ENCODE measurements at places on chromosomes 5 and 9.
A peak's percentile ranks its signal among the peaks of the same experiment; 100 is the strongest.

DNA sequence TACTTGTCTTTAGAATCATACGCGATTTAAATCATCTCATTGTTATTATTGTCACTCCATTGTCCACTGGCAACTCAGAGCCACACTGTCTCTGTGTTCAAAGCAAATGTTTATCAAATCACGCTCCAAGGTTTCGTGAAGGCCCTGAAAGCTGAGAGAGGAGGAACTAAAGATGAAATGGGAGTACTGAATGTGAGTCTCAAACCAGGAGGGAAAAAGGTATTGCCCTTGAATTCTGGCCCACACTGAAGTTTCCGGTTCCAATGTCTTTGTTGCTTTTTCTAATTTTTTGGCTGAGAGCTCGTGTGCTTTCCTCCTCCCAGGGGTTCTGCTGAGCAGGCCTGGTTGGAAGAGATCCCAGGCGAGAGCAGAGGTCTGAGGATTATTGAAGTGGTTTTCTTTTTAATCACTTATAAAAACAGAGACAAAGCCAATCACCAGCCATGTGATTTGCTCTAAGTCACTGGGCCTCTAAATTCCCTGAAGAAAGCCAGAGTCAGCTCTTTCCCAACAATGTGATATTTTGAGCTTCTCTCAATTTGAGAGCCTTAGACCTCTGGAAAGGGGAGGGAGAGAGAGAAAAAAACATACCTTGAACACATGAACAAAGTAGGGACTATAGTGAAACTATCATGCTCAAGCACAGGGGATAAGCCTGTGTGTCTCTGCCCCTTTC, 420.8 kb upstream of the GRAMD2B start:
- peak; percentile 81 for DNase-seq

GRCh38 chr5:38994324-38994927, 79.8 kb downstream of the RICTOR start:
- no peak for DNase-seq

DNA sequence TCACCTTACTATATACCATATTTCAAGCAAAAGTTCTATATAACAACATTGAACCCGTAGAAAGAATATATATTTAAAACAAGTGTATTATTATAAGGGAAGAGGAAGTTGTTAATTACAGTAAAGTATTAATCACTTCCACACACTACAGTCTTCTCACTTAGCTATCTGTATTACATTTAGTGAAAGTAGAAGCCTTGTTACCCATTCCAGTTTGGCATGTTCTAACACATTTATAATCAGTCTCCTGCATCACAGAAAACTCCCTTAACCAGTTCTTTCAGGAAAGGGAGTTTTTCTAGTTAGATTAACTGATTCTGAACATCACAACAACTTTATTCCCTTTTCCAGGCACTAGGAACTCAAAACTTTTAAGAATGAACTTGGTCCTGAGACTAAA, 6.9 kb downstream of the RAB14 start:
- no peak for DNase-seq

DNA sequence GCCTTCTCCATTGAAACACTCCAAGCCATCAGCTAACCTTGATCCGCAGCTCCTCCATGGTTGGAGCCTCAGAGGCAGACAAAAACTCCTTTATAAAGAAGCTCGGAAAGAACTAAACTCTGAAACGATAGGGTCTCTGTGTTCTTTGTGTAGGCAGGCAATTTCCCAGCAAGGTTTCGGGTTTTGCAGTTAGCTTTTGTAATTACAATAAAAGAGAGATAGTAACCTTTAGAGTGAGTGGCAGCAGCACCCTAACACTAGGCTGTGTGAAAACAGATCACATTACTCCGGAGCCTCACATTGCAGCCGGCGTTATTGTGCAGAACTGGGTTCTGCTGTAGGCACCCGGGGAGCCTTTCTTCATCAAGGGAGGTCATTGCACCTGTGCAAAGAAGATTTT, 115.8 kb upstream of the MAP3K1 start:
- no peak for DNase-seq

- DNase-seq: no peak
Observed at GRCh38 chr9:77424993-77425392, 223.1 kb downstream of the GNA14 start.

DNA sequence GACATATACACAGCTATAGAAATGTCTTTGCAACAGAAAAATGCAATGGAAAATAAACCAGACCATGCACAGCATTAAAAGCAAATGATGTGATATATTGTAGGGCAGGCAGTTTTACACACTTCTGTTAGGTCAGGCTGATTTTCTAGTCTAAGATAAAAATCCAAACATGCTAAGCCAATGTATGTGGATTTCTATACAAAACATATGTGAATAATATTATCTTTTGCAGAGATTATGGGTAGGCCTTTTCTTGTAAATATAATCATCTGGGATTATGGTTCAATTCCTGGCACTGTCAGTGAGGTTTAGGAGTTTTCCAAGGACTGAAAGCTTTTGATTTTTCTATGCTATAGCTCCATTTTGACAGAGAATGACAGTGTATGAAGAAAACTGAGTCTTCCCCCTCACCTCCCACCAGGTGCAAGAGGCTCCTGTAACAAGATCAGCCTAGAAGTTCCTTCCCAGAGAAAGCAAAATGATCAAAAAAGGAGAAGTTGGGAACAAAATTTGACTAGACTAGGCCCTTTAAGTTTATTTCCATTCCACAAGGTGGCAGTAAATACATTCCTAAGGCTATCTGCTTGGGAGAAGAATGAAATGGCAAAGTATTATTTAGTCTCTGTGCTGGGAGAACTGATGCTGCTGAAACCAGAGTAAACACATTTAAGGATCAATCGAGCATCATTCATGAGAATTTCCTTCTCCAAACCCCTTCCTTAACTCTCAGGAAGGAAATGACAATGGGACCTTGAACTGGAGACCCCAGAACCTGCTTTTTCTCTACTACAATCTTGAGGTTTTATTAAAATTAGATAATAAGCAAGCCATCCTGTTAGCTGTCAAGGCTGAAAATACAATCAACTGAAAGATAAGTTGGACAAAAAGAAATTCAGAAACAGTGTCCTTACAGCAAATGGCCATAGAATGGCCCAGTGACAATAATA, 133.0 kb upstream of the TUT7 start:
- no peak for DNase-seq

GRCh38 chr5:99033014-99033900, 104.5 kb upstream of the CHD1 start:
- DNase-seq: no peak

DNA sequence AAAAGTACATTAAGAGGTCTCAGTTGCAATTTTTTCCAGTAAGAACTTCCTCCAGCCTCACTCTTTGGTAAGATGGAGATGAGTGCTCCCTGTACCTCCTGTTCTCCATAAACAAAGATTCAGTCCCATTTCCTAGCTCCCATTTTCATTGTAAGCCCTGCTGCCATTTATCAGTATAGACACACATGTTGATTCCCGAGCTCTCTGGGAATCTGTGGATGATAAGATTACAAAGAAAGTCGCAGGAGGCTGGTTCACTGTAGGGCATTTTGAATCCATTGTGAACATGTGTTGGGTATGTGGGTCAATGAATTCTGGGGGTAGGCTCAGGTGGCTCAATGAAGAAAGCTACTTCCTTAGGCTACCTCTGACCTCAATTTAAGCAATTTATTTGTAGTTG, 36.7 kb downstream of the RGMB start:
- no peak for DNase-seq

GRCh38 chr5:176497852-176498251, 39.4 kb downstream of the RNF44 start:
- DNase-seq: no peak

DNA sequence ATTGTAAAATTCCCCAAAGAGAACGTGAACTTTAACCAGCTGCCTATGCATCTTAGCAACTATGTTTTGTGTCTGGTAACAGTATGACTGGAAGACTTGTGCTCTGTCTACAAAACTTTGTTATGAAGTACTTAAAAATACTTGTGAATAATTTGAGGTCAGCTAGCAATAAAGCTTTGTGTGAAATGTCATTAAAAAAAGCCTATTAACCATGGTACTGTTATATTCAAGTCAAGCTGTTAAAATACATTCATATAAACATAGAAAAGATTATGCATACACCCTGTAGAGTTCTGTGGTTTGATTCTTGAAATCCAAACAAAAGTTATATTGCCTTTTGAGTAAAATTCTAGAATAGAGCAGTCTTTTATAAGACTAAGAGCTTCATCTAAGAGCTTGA, 60.1 kb downstream of the VCAN start:
- no peak for DNase-seq

GRCh38 chr5:160330212-160330611, 17.8 kb upstream of the CCNJL start:
- no peak for DNase-seq

- no peak for DNase-seq
Observed at GRCh38 chr5:139985290-139985689, 57.8 kb downstream of the NRG2 start.

GRCh38 chr9:93071464-93071863, 13.0 kb downstream of the SUSD3 start:
- DNase-seq: no peak

- peak; percentile 56 for DNase-seq
Observed at GRCh38 chr9:123360161-123361085, 4.4 kb downstream of the CRB2 start.

GRCh38 chr9:34664281-34665066, 2.0 kb upstream of the CCL27 start:
- DNase-seq: peak; percentile 81

GRCh38 chr5:160649304-160649703, 202.7 kb downstream of the ATP10B start:
- DNase-seq: no peak

DNA sequence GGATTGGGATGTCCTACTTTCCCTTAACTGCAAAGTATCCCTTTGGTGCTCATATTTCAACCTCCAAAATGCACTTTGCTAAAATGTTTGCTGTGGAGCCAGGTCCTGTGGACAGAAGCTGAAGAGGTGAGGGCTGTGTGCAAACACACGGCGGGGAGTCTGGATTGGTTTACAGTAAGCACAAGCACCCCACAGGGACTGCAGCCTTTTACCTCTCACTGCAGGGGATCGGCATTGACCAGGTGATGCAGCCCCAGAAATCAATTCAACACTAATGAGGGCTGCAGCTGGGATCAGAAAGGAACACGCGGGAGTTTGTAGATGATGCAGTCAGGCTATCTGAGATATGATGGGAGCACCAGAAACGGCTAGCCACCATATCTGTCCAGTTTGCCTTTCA, 450.9 kb downstream of the CCDC171 start:
- no peak for DNase-seq

- no peak for DNase-seq
Observed at GRCh38 chr9:1879501-1879900, 135.6 kb upstream of the SMARCA2 start.

DNA sequence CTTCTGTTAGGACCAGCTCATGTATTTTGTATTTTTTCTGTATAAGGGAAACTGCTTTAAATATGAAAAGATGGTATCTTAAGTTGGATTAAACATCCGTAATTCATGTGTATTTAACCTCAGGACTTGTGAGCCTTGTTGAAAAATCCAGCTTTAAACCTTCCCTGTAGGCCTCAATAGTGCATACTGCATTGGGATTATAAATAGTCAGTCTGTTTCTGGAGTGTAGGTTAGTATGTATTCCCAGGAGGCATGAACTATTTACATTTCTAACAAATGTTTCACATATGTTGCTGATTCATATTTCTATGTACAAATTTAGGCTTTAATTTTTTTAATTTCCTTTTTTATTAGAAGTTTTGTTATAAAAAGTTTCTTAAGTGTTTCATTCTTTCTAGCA, 137.9 kb upstream of the GRHPR start:
- DNase-seq: no peak

- no peak for DNase-seq
Observed at GRCh38 chr5:55994495-55994997, at the start of gene IL6ST. TSS of gene IL6ST (minus strand) at chr5:55994963. CDS start at chr5:55976278, 18,685 bp downstream.

- peak; percentile 40 for DNase-seq
Observed at GRCh38 chr9:92141144-92142129, 26.2 kb upstream of the SPTLC1 start.

GRCh38 chr9:72294936-72295335, 70.1 kb downstream of the ZFAND5 start:
- no peak for DNase-seq

- no peak for DNase-seq
Observed at GRCh38 chr9:91746357-91746756, 203.7 kb downstream of the ROR2 start.

DNA sequence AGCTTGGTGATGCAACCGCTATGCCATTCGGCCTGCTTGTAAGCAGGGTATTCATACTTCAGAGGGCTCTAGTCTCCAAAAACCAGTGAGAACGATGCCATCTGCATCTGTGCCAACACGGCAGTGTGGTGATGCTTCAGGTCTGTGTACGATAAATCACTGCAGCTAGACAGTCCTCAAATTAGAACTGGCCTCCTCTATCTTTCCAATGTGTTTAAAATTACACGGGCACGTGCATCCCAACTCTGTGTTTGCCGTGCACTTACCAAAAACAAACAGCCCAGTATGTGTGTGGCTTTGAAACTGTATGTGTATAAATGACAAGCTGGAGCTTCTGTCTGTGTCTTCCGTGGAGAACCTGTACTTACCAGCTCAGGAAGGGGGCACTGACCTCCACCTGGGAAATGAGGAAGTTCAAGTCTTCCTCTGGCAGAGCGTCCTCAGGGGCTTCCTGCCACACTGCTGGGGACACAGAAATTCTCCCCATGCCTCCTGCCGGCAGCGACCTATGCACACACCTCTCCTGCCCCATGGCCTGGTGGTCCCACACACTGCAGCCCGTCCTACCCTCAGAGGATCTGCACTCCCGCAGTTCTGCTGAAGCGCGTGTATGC, 12.3 kb downstream of the MED10 start:
- no peak for DNase-seq

- DNase-seq: peak; percentile 21
Observed at GRCh38 chr9:133509179-133510083, 15.3 kb downstream of the MYMK start.

GRCh38 chr9:115694991-115695390, 458.6 kb upstream of the PAPPA start:
- no peak for DNase-seq

DNA sequence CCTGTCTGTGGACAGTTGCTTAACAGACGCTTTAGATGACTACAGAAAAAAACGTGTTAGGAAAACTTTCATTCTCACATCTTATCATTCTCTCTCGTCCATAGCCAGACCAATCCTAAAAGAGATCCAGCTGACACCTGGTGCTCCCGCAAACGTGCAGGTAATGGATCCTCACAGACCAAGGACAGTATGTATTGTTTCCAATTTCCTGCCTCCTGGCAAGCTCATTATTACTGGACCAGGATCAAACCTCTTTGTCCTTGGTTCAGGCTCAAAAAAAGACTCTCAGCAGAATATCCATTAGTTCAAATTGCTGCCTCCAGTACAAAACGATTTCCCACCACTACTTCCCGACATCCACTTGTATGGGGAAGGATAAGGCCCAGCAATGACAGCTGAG, 62.4 kb downstream of the SERINC5 start:
- no peak for DNase-seq

GRCh38 chr9:34318163-34318790, 10.8 kb downstream of the KIF24 start:
- DNase-seq: no peak

DNA sequence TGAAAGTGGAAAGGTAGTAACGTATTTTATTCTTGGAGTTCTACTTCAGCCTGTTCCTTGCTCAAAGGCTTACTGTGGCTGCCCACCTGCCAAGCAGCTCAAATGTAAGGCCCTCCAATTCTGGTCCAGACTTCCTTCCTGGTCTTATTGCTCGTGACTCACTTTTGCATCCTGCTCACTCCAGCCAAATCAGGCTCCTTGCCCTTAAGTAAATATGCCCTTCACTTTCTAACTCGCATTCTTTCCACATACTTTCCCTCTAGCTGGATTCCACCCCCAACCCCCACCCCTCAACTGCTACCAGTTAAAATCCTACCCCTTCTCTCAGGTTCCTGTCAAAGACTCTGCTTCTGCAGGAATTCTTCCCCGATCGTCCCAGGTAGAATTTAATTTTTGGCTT, 96.6 kb downstream of the GALNT10 start:
- DNase-seq: peak; percentile 33

Measured in left cardiac atrium (tissue), 4 donors.